Panc1 (cell line): ENCODE measurements at places on chromosomes 4 and X. TPM values are rescaled to one million over a fixed set of nuclear protein-coding genes. Genes with fewer than 3 reads are reported as not detected.
A peak's percentile ranks its signal among the peaks of the same experiment; 100 is the strongest.

Gene FGF13
- not detected for total RNA-seq

Gene TMEM156
- 5.8 TPM for total RNA-seq

Gene MAP7D2
- 7.6 TPM for total RNA-seq

Gene EGF
- not detected for total RNA-seq

Gene CDKL2
- 5.7 TPM for total RNA-seq

Gene RASL11B
- 0.21 TPM for total RNA-seq

Gene AADAT
- 2.8 TPM for total RNA-seq

Gene XK
- total RNA-seq, result 1.3 TPM

Gene SMARCA5
- total RNA-seq, result 29.9 TPM

Gene NAA15
- 55.0 TPM for total RNA-seq

Gene SPRY1
- total RNA-seq, result 77.8 TPM

Gene IBSP
- total RNA-seq, result not detected

Gene PHEX
- total RNA-seq, result 0.23 TPM

DNA sequence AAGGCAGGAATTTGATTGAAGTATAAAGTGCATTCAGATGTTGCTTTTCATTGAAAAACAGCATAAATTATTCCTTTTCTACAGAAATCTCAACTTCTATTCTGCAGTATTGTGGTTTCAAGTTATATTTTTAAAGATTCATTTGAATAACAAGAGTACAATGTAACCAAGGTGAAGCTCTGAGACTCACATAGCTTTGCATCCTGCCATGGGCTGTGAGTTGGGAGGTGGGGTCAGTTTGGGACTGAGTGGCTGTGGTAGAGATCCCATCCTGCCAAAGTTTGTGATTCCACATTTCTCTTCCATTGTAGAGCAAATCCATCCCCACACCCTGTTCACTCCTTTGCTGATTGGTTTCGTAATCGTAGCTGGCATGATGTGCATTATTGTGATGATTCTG lies 69.2 kb downstream of the KIT start:
- no peak for DNase-seq

GRCh38 chr4:723751-724530 lies 18.3 kb downstream of the PCGF3 start:
- DNase-seq, result no peak

- DNase-seq, result peak; percentile 12
Observed at GRCh38 chr4:48375651-48376304, 34.4 kb downstream of the SLAIN2 start.

GRCh38 chr4:120850018-120850599 lies 72.4 kb downstream of the PRDM5 start:
- no peak for DNase-seq

GRCh38 chrX:87805829-87806490 lies 288.4 kb downstream of the KLHL4 start:
- DNase-seq, result no peak

GRCh38 chr4:99679976-99680375 lies 22.3 kb upstream of the C4orf54 start:
- no peak for DNase-seq

DNA sequence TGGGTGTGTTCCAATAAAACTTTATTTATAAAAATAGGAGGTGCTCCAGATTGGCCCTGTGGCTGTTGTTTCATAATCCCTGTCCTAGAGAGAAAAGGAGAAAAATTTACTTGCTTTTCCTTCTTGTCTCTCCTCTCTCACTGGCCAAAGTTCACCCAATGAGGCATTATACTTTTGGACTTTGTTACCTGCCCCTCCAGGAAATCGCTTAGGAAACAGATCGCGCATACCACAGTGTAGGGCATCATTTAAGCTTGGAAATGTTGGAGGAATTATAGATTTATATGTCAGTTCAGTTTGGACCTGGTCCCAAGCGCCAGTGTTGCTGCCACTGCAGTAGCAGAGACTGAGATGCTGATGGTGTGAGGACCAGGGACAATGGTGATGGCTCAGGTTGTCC lies 337.6 kb upstream of the NR3C2 start:
- no peak for DNase-seq

DNA sequence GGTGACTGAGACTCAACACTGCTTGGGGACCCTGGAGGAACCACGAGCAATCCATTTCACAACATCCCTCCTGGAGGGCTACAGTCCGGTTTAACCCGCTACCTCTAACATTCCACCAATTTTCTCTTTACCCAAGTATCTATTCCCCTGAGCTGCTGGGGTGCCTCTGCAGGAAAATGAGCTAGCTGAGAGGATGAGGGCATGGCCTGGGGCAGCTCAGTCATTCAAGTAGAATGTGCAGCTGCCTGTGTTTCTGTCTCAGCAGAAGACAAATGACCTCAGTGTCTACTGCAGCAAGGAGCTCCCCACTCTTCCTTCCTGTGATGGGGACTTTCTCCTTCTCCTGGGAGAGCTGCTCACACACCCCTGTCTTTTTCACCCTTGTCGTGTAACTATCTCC lies 120.8 kb downstream of the ZNF518B start:
- DNase-seq, result no peak

GRCh38 chr4:20248155-20248558 lies 3.5 kb upstream of the SLIT2 start:
- DNase-seq, result no peak

- no peak for DNase-seq
Observed at GRCh38 chr4:127313767-127314166, 319.0 kb upstream of the INTU start.

DNA sequence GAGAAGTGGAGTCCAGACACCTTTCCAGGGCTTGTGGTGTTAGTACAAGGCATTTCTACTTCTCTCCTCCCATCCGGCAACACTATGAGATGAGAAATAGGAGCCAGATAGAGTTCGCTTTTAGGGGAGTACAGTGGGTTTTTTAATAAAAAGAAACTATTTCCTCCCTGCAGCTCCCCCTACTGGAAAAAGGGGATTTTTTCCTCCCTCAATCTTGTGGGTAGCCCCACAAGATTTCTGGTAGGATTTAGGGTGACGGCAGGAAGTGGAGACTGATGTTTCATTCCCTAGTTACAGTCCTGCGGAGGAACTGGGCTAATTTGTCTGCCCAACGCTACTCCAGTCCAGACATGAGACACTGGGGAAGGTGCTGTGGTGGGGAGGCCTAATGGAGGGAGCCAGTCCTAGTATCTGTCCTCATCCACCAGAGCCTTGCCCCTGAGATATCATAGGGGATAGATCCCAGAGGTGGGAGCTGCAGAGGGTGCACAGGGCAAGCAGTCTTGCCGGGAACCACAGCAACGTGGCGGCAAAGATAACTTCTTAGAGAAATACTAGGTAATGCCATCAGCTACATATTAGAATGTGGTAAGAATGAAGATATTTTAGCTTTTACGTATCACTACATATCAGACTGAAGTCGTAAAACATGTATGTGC lies 45.5 kb upstream of the PRKG2 start:
- DNase-seq, result no peak

GRCh38 chr4:6727081-6727942 lies 11.3 kb downstream of the BLOC1S4 start:
- DNase-seq, result no peak

- no peak for DNase-seq
Observed at GRCh38 chrX:85859426-85859825, 187.9 kb downstream of the CHM start.

DNA sequence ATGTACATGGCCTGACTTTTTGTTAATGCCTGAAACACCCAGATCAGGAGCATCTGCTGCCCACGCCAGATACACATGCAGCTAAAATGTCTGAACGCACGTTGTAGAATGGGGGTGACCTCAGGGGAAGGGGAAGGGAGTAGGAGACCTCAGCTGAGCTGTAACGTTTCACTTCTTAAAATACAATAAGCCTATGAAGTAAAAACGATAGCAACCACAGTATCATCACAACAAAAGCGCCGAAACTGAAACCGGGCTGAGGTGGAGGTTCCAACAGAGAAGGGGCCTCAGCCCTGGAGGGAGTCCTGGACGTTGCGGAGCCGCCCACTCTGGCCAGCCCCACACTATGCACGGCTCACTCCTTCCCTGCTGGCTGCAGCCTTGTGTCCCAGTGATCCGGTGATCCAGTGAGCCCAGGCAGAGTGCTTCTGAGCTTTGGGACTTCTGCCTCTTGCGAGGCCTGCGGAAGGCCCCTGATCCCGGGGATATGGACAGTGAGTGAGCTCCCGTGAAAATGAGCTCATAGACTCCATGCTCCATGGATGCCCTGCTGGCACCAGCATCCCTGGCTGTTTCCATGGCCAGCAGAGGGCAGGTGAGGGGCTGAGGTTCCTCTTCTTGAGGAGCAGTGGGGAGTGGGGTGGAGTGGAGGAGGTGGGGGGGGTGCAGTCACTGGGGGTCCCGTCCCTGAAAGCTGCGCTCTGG lies 52.0 kb downstream of the HMX1 start:
- DNase-seq, result no peak

DNA sequence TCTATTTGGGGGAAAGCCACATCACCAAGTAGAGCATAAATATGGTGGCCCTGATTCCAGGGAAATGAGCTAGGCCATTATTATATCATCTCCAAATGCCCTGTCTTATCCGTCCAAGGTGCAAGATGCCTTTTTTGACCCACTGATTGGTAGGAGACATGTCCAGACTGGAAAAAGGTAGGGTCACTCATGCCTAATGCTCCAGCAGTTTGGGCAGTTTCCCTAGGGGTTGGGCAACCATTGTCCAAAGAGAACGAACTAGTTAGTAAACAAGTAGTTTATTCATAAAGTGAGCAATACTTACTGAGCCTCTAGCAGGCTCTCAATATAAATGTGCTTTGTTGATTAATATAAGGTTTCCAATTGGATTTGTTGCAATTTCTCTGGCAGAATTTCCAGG lies 6.2 kb downstream of the FHDC1 start:
- no peak for DNase-seq

- no peak for DNase-seq
Observed at GRCh38 chr4:11429699-11430045, 978 bp upstream of the HS3ST1 start.

DNA sequence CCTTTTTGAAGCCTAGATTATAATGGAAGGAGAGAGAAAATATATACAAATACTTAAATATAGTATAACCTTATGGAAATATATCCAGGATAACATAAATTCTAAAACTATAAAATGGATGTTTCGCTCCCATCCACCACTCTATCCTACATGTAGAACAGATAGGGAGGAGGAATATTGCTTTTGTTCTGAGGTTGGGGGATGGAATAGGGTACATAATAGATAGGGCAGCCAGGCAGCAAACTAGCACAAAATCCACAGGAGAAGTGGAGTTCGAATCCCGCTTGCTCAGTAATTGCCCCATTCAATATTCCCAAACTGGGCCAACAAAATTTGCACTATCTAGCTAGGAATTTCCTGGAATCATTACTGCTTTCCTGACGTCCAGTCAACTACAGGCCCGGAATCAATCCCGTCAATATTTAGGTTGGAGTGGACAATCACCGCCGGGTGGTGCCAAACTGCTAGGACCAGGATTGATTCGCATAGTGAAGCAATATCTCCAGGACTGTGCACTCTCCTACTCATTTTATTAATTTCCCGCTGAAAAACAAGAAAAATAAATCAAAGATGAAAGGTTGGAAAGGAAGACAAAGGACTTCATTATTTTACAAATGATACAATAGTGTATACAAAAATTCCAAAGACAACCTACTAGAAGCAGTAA lies 40.4 kb upstream of the PAPSS1 start:
- DNase-seq, result no peak

- DNase-seq, result no peak
Observed at GRCh38 chr4:182560358-182560757, 317.2 kb downstream of the TENM3 start.

DNA sequence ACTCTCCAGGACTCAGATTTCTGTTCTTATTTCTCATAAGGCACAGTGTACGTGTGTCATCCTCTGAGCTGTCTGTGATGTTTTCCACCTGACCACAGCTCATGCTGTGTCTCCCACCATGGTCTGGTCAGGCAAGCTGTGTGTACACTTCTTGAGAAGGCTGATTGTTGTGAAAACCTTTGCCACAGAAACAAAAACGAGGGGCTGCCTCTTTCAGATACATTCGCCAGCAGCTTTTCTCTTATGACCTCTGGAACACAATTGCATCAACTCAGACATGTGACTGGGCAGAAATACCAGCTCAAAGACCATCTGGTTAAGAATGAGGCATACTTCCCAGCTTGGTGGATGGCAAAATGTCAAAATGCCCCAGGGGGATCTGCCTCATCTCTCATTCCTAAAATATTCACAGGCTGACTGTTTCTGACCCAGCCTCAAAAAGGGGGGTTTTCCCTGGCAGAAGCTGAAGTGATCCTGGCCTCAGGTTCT lies 46.1 kb downstream of the PGRMC2 start:
- no peak for DNase-seq

- DNase-seq, result no peak
Observed at GRCh38 chrX:31127716-31128115, 55.9 kb upstream of the FTHL17 start.

DNA sequence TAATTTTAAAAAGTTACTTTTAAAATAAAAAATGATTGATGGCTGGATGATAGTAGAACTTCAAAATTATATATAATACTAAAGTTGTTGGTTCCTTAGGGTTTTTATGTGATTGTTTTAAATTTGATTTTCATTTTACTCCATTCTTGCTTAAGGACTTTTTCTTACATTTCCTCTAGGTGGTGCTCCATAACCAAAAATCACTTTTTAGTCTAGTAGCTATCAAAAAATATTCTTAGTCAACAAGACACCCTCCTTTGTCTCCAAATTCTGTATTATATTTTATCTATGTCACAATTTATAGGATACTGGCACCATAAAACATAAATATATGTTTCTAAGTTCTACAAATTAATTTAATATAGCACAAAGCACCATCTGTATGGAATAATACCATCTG lies 67.2 kb upstream of the BRWD3 start:
- DNase-seq, result peak; percentile 10

GRCh38 chr4:1967512-1968149 lies 41.1 kb downstream of the NELFA start:
- no peak for DNase-seq

GRCh38 chrX:74536152-74536831 lies 78.1 kb downstream of the RLIM start:
- no peak for DNase-seq

GRCh38 chr4:137635108-137635507 lies 102.8 kb upstream of the PCDH18 start:
- no peak for DNase-seq

- no peak for DNase-seq
Observed at GRCh38 chrX:38900719-38901118, 99.5 kb downstream of the MID1IP1 start.

GRCh38 chrX:40299641-40300046 lies 201.9 kb upstream of the BCOR start:
- no peak for DNase-seq

DNA sequence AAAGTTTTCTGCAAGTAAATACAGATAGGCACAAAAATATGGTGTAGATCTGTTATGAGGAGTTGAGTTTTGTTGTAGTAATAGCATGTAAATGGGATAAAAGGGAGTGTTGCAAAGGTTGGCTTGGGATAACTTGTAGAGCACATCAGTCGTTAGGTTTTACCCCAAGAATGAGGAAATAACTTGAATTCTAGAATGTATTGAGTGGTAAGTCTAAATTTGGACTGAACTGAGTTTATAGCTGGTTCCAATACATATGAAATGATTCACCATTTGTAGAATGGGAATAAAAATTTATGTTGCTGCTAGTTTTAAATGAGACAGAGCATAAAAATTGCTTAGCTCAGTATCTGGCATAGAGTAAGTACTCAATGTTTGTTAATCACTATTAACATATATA lies 719.2 kb downstream of the FSTL5 start:
- no peak for DNase-seq
